ENCODE measurements at places on chromosomes 16 and 17.

- no peak for DNase-seq
These were observed 3.2 kb downstream of the DNAH17 start for GRCh38 chr17:78573955-78574354.

GRCh38 chr16:24348545-24349290 is 92.6 kb downstream of the CACNG3 start:
- DNase-seq: no peak

GRCh38 chr16:10728003-10728887 is 15.4 kb upstream of the NUBP1 start:
- no peak for DNase-seq

DNA sequence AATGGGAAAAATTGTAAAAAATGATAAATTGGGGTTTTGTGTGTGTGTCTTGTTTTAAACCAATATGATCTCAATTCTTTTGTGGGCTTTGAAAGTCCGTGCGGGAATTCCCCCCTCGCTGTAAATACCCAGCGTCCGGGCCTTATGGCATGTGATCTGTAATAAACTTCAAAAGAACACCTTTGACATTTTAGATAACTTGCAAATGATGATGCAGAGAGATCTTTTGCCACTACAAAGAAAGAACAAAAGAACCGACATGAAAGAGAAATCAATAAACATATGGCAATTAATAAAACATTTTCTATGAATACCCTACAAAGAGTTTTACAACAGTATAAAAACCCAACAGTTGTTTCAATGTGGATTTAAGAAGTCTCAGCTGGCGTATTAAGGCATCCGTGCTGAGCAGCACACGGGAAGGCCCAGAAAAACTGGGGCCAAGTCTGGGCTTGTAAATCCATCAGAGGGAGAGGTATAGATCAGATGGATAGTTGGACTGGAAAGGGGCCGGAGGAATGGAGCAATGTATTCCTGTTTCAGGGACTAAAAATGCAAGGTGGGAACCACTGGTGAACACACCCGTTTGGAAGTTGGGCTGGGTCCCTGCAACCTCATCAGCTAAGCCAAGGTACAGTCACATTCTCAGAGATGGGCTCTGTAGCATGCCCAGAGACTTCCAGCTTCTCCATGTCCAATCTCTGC is 115.2 kb downstream of the IRX5 start:
- no peak for DNase-seq

GRCh38 chr17:44610331-44610730 is 45.9 kb upstream of the MEIOC start:
- DNase-seq: no peak

- DNase-seq: no peak
These were observed 14.3 kb downstream of the CMTM3 start for GRCh38 chr16:66618588-66619375.

- DNase-seq: peak; percentile 8
These were observed 124.5 kb upstream of the ZFHX3 start for GRCh38 chr16:73172241-73172972.

DNA sequence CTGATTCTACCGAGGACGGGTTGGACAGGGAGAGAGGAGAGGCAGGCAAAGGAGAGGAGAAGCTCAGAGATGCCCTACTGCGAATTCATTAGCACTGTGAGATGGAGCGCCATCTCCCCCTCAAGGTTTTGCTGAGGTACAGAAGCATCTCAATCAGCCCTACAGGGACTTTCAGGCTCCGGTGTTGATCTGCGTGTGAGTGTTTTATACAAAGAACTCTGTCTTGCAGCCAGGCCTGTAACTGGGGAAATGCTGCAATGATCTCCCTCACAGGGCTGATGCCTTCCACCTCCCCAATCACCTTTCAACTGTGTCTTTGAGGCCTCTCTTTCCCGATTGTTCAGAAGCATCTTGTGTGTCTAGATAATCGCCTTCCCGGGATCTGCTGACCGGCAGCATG is 74.8 kb downstream of the IRX6 start:
- no peak for DNase-seq

DNA sequence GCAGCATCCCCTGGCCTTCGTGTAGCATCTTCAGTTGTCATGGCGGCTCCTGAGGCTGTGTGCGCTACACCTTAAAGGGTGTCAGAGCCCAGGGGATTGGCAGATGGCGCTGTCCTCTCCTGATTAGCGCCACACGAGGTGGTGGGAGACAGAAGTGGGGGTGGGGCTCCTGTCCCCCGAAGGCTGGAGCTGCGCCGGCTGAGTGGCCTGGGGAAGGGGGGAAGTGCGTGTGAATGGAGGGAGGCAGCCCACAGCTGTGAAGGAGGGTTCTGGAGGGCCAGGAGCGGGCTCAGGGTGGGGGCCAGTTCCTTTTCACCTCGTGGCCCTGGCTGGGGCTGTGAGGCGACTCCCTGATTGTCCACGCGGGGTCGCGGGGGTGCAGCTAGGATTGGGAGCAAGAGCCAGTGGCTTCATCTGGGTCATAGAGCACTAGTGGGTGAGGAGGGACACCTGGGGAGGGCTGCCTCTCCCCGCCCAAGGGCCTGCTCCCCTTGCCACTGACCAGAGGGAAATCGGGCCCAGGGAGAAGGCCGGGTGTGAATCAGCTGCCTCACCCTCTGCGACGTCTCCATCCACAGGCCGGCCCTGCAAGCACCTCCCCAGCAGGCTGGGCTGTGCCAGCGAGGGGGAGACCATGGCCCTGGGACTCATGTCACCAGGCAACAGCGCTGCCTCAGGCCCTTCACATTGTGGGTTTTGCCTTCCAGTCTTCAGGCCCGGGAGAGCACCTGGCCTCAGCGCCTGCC is 14.1 kb downstream of the BAHCC1 start:
- no peak for DNase-seq

DNA sequence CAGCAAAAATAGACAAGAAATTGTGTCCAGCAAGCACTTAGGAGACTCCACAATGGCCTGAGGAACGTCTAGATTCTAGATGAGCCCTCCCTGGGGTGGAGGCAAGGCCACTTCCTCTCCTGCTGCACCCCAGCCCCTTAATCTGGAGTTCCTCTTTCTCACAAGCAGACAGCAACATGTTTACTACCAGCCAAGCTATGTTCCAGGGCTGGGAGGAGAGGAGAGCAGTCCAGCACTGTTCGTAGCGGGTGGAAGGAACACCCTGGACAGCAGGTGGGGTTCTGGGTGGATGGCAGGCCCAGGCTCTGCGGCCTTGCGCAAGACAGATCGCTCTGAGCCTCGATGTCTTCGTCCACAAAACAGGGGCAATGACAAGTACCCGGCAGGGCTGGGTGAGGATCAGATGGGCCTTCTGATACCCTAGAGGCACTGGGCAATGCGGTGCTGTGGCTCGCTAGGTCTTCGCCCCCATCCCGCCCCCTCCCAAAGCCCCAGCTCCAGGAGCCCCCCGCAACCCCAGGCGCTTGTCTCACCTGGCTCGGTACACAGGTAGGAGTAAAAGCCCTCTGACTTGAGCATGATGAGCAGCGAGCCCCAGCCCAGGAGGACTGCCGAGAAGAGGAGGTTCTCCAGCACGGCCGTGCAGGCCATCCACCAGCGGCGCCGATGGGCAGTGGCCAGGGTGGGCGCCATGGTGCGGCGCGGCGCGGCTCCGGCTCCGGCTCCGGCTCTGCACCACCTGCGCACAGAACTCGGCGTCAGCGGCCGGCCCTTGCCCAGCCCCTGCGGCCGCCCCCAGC is 1.3 kb downstream of the SLC43A2 start:
- no peak for DNase-seq

- DNase-seq: no peak
These were observed 31.5 kb downstream of the WSCD1 start for GRCh38 chr17:6101706-6102105.

GRCh38 chr17:42023524-42024349 is 3.8 kb downstream of the NKIRAS2 start:
- no peak for DNase-seq

DNA sequence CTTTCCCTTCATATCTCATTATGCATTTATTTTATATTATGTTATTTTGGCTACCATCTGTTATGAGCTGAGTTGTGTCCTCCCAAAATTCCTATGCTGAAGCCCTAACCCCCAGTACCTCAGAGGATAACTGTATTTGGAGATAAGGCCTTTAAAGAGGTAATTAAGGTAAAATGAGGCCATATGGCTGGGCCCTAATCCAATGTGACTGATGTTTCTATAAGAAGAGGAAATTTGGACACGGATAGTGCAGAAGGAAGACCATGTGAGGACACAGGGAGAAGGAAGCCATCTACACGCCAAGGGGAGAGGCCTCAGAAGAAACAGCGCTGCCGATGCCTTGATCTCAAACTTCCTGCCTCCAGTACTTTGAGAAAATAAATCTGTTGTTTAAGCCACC is 557.7 kb upstream of the CDH5 start:
- DNase-seq: no peak

- DNase-seq: no peak
These were observed 16.5 kb downstream of the XYLT1 start for GRCh38 chr16:17454162-17454730.

GRCh38 chr17:29112771-29113295 is 67.4 kb downstream of the MYO18A start:
- DNase-seq: no peak

DNA sequence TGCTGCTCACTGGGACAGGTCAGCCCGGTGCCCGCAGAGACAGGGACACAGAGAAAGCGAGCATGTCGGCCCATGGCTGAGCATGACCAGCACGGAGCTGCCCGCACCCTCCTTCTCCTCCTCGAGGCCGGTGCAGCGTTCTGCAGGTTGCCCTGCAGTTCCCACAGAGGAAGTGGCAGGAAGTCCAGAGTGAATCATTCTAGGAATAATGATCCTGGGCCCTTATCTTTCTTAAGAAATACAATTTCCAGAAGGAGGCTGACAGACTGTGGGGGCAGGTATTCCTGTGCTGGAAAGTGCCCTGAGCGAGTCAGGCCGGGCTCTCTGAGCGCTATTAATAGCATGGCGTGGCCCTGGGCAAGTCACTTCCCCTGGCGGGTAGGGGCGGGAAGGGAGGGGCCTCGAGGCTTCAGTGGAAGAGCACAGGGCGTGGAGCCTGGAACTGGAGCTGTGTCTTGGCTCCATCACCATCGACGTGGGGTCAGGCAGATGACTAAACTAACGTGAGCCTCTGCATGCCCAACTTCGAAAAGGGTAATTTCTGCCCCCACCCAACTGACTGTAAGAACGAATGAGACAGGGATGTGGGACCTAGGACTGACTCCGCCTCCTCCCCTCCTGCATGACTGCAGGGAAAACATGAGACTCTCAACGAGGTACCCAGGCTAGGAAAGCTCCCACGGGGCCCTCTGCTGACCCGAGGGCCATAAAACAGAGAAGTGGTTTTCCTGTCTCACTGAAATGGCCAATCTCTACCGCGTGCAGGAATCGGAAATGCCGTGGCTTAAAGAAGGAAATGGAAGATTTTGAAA is 9.8 kb downstream of the TMEM204 start:
- no peak for DNase-seq

DNA sequence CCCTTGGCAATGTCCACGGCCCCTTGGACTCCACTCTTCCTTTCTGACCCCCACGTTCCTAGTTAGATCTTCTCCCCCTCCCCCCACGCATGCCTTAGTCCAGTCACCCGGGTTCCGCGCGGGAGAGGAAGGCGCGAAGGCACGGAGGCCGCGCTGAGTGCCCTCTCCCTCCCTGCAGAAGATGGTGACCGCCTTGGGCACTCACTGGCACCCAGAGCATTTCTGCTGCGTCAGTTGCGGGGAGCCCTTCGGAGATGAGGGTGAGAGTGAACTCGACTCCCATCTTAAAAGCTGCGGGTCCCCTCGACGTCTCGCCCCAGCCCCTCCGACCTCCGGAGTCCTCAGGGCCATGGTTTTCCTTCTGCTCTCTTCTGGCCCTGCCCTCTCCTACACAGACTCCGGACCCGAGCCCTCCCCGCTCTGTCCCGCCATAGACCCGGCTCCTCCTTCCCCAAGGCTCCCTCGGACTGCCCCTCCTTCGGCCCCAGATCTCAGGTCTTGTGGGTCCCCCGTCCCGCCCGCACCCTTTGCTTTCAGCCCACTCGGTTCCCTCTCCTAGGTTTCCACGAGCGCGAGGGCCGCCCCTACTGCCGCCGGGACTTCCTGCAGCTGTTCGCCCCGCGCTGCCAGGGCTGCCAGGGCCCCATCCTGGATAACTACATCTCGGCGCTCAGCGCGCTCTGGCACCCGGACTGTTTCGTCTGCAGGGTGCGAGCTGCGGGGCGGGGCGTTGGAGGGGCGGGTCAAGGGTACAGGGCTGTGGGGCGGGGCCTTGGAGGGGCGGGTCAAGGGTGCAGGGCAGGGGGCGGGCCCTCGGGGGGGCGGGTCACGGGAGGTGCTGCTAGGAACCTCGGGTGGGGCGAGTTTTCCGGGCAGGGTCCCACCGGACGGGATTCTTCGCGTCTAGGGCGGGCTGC is 4.6 kb downstream of the TGFB1I1 start:
- DNase-seq: no peak

- DNase-seq: no peak
These were observed 37.2 kb downstream of the GNAO1 start for GRCh38 chr16:56228476-56228875.

GRCh38 chr17:61729690-61730268 is 133.5 kb downstream of the BRIP1 start:
- no peak for DNase-seq

DNA sequence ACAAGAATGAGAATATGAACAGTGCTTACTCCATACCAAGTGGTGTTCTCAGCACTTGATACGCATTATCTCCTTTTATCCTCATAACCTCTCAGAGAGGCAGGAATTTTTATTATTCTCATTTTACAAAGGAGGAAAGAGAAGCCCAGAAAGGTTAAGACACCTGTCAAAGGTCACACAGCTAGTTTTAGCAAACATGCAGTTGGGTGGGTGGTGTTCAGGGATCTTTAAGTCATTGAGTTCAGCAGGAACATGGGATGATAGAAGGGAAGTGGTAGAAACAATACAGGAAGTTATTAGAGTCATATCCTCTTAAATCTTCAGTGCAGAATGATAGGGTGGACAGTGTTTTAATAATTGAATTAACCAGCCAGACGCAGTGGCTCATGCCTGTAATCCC is 95.4 kb downstream of the IRX3 start:
- no peak for DNase-seq

GRCh38 chr17:4536742-4537411 is 18.3 kb downstream of the MYBBP1A start:
- DNase-seq: no peak

- peak; percentile 59 for DNase-seq
These were observed 8.9 kb downstream of the OR4D1 start for GRCh38 chr17:58156839-58157803.
